Stimulated activated naive CD8-positive, alpha-beta T cell treated with anti-CD3 and anti-CD28 coated beads, Interleukin-15, amount 100 ng/mL, for 72 hours (primary cell): ENCODE measurements at places on chromosomes 3 and 15.

GRCh38 chr15:97045666-97046421 is 715.3 kb downstream of the NR2F2 start:
- no peak for DNase-seq

- no peak for DNase-seq
These were observed 185.0 kb downstream of the OR4M2 start for GRCh38 chr15:22265056-22265945.

DNA sequence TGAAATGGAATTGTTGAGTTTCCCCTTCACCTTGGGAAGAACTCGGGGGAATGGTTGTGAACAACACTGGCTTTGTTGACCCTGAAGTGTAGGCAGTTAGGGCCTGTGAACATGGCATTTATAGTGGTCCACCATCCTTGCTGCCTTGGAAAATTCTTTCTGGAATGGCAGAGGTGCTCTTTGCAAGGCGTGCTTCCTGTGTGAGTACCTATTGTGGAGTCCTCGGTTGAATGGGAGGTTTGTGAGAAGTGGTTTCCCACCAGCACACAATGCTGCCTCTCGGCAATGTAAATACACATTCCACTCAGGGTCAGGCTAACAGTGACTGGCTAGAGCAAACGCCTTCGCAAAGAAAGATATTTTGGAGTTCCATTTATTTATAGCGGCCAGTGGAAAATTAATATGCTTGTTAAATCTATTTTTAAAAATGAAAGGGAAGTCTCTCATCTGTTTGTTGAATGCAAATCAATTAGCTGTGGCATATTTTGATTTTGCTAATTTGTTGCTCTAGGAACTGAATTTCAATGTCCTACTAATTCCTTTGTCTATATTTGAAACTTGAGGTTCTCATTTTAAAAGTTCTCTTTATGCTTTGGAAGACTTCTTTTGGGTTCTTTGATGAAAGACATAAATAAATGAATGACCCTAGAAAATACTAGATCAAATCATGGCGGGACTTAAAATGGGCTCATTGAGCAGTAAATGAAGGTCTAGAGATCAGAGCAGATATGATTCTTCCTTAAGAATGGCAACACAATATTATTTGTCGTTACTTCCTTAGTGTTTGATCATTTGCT is 59.5 kb downstream of the FNDC3B start:
- DNase-seq, result no peak

- DNase-seq, result peak; percentile 65
These were observed 1.2 kb downstream of the MECOM start for GRCh38 chr3:169662132-169662842.

DNA sequence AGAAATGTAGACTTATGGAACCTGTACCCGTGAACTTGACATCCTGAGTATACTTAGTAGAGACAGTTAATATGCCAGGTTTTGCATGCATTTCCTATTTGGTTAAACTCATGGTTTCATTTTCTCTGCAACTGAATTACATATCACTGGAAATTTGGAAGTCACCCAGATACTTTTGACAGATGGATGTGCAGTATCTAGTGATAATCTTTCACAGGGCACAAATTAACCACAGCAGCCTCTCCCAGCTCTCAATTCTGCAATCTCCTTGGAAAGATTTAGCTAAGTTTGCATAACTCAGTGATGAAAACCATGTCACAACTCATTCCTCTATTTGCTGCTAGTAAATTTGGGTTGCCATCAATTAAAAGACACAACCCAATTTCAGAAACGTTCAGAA is 162.3 kb upstream of the TPM1 start:
- DNase-seq, result no peak

DNA sequence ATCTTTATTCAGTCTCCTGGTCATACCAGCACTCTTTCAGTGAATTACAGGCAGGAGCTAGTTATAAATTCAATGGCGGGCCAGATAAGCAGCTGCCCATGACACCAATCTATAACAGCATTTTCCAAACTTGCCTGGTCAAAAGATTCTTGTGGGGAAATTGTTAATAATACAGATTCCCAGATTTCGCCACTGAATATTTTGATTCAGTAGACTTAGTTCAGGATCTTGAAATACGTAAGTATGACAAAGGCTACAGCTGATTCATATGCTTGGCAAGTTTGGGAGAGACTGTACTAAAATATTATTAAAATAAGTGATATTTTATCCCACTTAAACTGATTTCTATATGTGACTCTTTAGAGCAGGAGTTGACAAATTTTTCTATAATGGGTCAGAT is 119.3 kb downstream of the TMCO5A start:
- no peak for DNase-seq

GRCh38 chr15:78550194-78550593 is 9.9 kb downstream of the PSMA4 start:
- no peak for DNase-seq

- DNase-seq, result no peak
These were observed 320.2 kb upstream of the MME start for GRCh38 chr3:154759966-154760365.

DNA sequence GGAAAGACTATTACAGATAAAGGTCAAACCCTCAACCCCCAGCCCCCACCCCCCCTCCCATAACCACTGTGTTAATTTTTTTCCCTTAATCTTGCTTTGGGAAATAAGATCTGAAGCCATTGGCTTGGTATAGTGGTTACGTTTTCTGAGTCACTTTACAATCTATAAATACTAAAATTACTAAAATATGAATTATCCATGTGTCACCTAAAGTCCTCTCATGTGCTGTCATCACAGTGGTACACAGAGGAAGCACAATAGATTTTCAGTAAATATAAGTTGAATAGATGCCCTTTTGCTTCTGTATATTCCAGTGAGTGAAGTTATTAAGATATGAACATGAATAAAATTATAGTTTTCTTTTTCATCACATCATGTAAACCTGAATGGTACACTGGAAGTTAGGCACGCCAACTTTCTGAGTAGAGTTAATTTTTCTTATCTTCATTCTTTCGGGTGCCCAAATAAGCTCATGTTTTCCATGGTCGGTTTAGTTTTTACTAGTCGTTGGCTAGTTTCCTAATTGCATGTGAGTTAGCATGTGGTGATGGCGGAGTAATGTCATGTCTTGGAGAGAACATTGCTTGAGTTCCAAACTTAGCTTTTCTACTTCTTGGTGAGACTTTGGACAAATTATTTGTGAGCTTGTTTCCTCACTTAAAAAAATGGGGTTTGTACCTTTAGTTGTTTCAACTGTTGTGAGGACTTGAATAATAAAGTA is 11.5 kb downstream of the PPP4R2 start:
- no peak for DNase-seq

DNA sequence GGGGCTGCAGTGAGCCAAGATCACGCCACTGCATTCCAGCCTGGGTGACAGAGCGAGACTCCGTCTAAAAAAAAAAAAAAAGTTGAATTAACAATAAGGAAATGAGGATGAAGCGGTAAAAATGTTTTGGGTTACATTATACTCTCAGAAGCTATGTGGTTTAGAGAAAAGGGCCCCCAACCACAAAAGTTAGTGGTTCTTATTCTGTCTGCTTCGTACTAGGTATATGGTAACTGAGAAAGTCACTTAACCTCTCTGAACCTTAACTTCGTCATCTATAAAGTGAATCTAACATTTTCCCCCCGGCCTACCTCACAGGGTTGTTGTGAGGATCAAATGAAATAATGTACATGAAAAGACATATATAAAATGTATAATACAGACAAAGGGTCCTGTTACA is 38.4 kb upstream of the EHHADH start:
- no peak for DNase-seq
